ENCODE measurements at places on chromosomes 2 and 18.
A peak's percentile ranks its signal among the peaks of the same experiment; 100 is the strongest.

- DNase-seq, result no peak
Measured at GRCh38 chr2:85154048-85154753, 21.0 kb downstream of the TCF7L1 start.

DNA sequence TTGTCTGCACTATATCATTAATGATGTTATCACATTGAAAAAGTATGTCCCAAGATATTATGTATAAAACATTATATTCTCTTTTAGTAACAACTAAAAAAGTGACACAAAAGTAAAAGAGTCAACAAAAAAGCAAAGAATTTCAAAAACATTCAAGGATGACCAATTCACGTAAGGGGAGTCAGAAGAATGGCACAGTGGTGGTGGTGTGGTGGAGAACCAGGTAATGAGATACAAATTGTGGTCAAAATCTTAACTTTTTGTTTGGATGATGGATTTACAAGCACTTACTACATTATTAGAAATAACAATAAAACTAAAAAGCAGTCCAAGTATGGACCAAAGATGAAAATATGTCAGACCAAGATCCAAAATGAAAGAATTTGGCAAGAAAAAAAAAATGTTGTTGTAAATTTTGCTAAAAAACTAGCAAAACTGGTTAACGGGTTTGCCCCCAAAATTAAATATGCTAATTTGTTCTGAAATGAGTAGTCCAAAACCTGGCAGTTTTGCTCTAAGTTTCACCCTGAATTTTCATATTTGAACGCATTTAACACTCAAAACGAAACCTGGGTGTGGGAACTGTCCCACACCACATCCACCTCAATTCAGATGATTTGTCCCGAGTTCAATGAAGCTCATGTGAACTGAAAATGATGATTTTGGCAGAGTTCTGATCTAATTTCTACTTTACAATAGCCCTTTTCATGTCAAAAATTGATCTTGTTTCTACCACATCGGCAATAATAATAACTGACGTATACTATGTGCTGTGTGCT, 135.8 kb downstream of the IKZF2 start:
- no peak for DNase-seq

GRCh38 chr2:54416166-54416813, 39.8 kb upstream of the SPTBN1 start:
- DNase-seq, result no peak

DNA sequence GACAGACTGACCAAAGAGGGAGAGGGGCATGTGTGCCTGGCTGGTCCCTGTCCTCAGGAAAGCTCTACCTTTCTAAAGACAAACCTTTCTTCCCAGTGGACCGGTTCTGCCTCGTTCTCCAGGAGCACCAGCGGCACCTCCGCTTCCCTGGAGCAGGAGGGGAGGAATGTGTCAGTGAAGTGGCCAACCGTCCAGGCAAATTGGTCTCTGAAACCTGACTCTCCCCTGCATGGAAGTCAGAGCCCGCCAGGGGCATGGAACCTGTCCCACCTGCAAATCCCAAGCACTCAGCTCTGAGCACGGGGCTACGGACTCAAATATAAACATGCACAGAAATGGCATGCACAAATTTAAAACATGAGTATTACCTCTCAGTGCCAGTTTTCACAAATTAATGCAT, 62.9 kb downstream of the COL6A3 start:
- no peak for DNase-seq

DNA sequence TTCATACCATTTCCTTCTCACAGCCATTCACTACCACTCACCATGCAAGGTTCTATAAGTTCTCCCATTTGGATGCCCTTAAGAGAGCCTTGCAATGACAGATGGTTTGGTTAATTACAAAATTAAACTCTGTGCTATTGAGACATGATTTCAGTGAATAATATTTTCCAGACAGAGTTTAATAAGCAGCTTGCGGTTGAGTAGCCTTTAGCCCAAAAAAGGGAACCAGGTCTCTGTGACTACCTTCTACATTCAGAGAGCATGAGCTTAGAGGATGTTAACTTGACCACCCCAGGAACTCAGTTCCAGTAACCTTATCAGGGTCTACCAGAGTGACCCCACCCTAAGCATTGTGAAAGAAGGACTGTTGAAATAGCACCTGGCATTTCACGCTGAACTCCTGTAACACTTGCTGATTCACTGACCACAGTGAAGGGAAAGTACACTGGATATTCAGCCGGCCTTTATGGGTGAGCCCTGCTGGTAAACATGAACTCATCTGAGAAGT, 1173.1 kb upstream of the ZEB2 start:
- DNase-seq, result no peak

DNA sequence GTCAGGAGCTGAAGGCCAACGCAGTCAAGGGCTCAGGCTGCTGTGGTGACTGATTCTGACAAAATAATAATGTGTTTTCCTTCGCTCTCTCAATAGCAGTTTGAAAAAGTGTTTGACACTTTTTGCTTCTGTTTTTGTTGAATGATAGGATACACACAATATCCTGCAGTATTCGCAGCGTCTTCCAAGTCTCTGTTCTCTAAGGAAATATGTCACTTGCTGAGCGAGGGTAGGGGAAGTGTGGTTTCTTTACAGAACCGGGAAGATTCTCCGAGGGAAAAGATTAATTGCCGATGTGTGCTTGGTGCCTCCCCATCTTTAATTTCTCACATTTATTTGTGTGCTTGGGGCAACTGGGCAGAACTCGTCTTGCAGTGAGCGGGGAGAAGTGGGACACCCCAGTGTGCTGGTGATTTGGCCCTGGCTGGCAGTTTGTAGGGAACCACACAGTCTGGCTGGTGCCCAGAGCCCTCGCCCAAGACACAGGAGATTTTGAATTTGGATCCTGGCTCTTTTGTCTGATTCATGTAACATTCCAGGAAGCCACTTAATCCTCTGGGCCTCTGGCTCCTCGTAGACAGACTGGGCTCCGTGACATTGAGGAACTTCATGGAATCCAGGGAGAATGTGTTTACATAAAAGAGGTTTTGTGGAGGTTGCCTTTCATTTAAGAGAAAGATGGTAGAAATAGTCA, 169.4 kb downstream of the LDLRAD4 start:
- DNase-seq, result no peak

DNA sequence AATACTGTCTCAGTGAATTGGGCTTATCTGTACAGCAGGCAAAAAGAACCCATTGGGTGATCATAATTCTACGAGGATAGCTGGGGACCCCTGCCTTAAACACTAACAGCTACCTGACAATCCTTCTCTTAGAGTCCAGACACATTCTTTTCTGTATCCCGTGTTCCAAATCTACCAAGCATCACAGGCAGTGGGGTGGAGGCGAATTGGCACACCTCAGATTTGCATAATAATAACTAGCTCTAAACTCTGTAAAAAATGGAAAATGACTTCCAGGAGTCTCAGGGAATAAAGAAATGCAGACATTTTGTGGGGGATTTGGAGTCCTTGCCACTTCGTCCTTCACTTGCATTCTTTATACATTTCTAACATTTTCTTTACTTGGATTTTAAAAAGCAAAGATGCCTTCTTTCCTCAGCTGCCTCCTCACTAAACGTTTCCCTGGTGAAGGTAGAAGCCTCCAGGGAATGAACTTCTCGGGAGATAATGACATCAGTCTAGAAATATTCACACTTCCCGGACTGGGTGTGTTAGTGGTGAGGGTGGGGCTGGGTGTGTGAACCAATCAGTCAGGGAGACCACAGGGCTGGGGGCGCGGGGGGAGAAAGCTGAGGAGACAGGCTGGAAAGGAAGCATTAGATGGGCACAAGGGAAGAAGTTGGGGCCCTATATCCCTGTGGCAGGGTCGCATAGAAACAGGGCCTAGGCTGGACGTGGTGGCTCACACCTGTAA, 59.1 kb upstream of the BOD1L2 start:
- DNase-seq, result no peak

GRCh38 chr2:106686814-106687213, 199.2 kb downstream of the ST6GAL2 start:
- no peak for DNase-seq

- no peak for DNase-seq
Measured at GRCh38 chr2:233063976-233064411, 3.9 kb downstream of the INPP5D start.

GRCh38 chr18:48887905-48888772, 62.6 kb downstream of the SMAD7 start:
- no peak for DNase-seq

DNA sequence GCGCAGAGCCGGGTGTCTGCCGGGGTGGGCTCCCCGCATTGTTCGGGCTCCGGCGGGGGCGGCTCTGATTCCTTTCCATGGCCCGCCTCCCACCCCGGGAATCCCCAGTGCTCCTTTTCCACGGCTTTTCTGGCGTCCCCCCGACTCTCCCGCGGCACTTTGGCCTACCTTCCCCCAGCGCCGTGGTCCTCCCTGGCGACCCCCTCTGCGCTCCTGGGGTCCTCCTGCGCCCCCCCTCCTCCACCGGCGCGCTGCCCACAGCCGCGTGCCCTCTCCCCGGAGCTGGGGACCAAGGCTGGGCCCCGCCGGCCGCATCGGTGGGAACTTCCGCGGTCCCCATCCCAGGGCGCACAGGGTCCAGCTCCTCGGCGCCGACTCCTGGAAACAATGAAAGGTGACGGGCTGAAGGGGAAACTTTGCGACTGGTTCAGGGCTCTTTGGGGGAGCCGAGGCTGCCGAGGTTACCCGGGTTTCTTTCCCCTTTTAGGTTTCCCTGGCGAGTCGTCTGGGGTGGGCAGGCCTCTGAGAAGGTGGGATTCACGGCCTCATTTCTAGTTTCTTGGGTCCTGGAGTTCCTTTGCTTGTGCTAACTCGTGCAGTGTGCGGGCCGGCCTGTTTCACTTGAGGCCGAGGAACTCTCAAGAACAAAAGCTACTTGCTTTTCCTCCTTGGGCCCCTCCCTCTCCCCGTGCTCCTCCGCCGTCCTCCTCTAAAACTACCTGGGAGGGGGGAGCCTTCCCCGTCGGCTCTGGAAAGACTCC, 2.2 kb downstream of the TGIF1 start:
- peak; percentile 27 for DNase-seq

GRCh38 chr2:202773301-202773973, 98.1 kb downstream of the ICA1L start:
- DNase-seq, result no peak

GRCh38 chr2:197209246-197209645, 101.3 kb downstream of the ANKRD44 start:
- no peak for DNase-seq

- DNase-seq, result no peak
Measured at GRCh38 chr18:9017905-9018227, 84.6 kb upstream of the NDUFV2 start.

DNA sequence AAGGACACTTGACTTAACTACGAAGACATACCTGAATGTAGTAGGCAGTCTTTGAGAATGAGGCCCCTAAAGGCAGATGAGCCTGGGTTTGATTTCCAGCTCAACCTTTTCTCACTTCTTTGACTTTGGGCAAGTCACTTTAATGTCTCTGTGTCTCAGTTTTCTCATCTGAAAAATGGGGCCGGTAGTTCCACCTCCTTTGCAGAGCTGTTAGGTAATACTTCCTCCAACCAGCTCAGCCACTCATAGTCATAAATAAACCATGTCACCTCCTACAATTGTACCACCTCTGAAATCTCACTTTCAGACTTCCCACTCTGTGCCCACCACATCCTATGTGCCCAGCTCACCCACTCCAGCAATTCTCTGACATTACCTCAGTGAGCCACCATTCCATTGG, 10.4 kb downstream of the ARHGAP25 start:
- DNase-seq, result peak; percentile 67

- no peak for DNase-seq
Measured at GRCh38 chr2:192675681-192676080, 480.9 kb upstream of the TMEFF2 start.

DNA sequence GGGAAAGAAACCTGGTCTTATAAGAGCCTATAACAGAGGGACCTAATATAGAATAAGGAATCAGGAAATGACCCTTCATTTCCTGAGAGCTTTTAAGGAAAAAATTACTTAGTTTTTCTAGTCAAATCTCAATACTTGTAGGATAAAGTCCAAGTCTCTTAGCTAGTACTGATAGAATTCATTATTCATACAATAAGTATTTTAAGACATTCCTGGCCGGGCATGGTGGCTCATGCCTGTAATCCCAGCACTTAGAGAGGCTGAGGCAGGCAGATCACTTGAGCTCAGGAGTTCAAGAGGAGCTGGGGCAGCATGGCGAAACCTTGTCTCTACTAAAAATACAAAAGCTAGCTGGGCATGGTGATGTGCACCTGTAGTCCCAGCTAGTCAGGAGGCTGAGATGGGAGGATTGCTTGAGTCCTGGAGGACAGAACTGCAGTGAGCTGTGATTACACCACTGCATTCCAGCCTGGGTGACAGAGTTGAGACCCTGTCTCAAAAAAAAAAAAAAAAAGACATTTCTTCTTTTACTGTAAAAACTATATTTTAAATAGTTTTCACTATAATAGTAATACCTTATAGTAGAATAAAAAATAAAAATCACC, 3.2 kb downstream of the RAB3GAP1 start:
- no peak for DNase-seq

DNA sequence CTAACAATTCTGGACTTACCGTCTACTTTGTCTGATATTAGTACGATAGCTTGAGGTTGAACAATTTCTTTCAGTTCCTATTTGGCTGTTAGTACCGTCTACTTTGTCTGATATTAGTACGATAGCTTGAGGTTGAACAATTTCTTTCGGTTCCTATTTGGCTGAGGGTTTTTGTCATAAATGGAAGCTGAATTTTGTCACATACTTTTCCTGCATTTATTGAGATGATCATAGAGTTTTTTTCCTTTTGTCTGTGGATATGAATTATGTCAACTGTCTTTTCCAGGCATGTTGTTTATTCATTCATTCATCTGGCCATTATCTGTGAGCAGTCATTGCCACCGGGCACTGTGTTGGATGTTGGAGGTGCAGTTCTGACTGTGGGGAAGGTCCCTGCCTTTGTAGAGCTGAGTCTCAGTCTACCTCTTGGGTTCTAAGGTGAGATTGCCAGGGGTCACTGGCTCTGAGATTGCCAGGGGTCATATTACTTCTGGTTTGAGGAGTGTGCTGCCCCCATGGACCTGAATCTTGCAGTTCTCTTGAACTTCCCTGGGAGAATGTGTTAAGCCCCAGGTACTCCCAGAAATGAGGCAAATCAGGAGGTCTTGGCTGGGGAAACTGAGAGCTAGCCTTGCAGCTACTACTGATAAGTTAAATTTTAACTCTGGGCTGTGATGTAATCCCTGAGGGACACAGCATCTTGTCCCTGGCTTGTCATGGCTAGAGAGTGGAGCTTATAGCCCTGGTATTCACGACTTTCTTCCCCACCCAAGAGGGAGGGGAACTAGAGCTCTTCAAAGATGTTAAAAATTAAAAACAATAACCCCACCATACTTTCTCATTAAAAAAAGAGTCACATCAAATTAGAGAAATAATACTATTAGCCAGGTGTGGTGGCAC, 89.1 kb upstream of the MBOAT2 start:
- no peak for DNase-seq

- no peak for DNase-seq
Measured at GRCh38 chr2:67471681-67472080, 74.5 kb downstream of the ETAA1 start.

GRCh38 chr2:46150445-46150955, 146.7 kb upstream of the EPAS1 start:
- no peak for DNase-seq

GRCh38 chr2:126227250-126227649, 428.7 kb upstream of the GYPC start:
- no peak for DNase-seq

DNA sequence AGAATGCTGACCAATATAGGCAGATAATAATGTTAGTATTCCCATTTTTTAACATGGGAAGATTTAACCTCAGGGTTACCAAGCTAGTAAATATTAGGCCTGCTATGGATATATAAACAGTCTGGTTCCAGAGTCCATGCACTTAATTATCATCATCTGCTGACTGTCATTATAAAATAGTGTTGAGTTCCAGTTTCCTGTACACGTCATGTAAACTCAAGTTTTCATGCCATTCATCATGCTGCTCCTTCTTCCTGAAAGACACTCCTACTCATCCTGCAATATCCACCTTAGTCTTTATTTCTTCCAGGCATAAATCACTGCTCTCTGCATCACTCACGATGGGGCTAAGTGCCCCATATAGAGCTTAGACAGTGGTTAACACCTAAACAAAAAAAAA, 420.8 kb upstream of the SPHKAP start:
- no peak for DNase-seq

Measured in stimulated activated naive CD4-positive, alpha-beta T cell treated with Interleukin-2 at 50 U/mL for 16 hours (primary cell).